ENCODE measurements at places on chromosomes 3 and 15. TPM values are rescaled to one million over a fixed set of nuclear protein-coding genes. Genes with fewer than 3 reads are reported as not detected.

Gene FBXO40
- total RNA-seq: under 0.01 TPM

Gene CHRNA3
- total RNA-seq: not detected

Gene ENTPD3
- total RNA-seq: not detected

Gene ERICH6
- not detected for total RNA-seq

Gene BNC1
- total RNA-seq: 11.3 TPM

Gene TMCO5A
- not detected for total RNA-seq

Gene IMPG2
- total RNA-seq: 0.44 TPM

Gene NANOGP8
- not detected for total RNA-seq

Gene SERPINI2
- total RNA-seq: not detected

Gene DGKG
- total RNA-seq: 6.3 TPM

Gene REC114
- total RNA-seq: not detected

Gene DOCK3
- 0.12 TPM for total RNA-seq

Gene ABCC5
- total RNA-seq: 16.5 TPM

Gene CFAP92
- not detected for total RNA-seq

Gene BCHE
- 13.4 TPM for total RNA-seq

Gene SOX2
- total RNA-seq: not detected

Gene SLC9C1
- 0.12 TPM for total RNA-seq

Gene OIP5
- total RNA-seq: 12.1 TPM

Gene IL17RE
- total RNA-seq: 2.0 TPM

Gene TMIE
- total RNA-seq: under 0.01 TPM

Gene BUB1B
- total RNA-seq: 16.2 TPM

Gene IMPDH2
- 312 TPM for total RNA-seq

Gene SRGAP3
- 3.1 TPM for total RNA-seq

Gene NMNAT3
- total RNA-seq: 2.4 TPM

Gene PDCD7
- 22.7 TPM for total RNA-seq

Gene SLC35G2
- 14.2 TPM for total RNA-seq

Gene RPS27L
- total RNA-seq: 134 TPM

Gene CCDC71
- total RNA-seq: 18.1 TPM

Gene CADM2
- total RNA-seq: not detected
